ENCODE measurements at places on chromosomes 3 and 15.

GRCh38 chr3:101702726-101703125 is 16.2 kb upstream of the RPL24 start:
- DNase-seq = no peak

DNA sequence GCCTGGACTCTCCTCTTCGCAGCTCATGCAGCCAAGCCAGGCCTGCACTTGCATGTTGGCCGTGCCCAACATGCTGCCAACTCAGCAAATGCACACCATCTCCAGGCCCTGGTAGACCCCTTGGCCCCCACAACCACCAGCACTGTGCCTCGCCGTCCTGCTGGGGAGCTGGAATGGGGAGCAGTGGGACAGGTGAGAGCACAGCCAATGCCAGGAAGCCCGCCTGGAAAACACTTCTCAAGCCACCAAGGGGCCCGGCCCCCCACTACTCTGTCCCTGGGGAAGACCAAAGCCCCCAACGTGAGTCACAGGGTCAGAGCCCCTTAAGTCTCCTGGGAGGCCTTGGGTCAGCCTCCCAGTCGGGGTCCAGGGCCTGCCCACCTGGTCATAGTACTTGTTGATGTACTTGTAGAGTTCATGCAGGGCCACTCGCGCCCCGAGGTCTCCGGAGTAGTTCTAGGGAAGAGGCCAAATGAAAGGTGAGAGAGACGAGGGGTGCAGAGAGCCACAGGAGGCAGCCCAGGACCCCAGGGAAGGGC is 24.5 kb downstream of the PLXNB1 start:
- no peak for DNase-seq

GRCh38 chr3:108603691-108604090 is 14.2 kb downstream of the DZIP3 start:
- DNase-seq = no peak

DNA sequence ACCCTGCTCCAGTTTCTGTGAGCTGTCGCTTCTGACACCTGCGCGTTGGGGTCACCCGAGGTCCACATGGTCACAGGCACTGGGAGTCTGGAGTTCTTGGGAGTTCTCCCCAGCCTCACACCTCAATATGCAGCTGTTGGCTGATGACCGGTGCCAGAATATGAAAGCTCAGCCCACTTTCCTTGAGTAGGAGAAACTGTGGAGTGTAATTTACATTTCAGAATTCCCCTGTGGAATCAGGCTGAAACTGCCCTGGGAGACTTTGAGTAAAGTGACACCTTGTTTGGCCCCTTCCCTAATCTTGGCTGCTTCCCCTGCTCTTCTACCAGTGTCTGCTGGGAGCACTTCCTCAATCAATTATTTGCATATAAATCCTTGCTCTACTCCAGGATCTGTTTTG is 255.9 kb downstream of the NFKBIZ start:
- no peak for DNase-seq

DNA sequence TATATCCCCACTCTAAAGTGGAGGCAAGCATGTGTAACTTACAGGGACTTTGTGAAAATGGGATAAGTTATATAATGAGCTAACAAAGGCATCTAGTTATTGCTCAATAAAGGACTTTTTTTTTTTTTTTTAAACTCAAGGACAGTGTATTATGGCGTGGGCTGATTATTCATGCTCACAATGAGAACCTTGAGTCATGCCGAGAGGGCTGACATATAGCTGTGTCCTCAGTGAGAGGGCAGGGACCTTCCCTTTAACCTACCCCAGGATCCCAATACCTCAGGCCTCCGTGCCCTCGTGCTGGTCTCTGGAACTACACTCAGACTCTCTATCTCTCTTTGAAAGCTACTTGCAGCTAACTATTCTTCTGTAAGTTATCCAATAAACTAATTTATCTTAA is 319.9 kb upstream of the ICE2 start:
- DNase-seq = no peak

- no peak for DNase-seq
These were observed 617 bp upstream of the HPS3 start for GRCh38 chr3:149128821-149129220.

DNA sequence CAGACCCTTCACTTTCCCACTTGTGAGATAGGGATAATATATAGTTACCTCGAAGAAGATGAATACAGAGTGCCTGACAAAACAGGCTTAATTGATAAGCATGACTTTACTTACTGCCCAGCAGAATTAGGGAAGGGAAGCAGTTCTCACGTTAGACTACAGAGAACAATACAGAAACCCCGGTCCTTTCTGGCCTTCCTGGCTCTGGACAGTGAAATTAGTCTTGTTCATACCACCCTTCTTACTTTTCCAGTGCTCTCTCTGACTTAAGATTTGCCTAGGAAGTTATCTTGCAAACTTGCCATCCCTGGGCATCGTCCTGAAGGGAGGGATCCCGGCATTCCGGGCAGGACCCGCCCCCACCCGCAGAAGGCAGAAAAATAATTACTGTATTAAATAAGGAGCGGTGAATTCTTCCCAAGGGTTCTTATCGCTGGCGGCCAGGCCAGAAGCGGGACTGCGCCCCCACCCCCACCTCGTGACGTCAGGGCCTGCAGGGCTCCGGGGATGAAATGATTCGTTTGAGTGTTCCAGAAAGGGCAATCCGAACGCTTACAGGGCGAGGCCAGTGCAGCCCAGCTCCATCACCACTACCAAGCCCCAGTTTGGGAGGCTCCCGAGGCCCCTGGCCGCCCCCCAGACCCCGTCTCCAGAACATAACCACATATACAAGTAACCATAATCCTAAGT is 8.4 kb downstream of the SOX2 start:
- DNase-seq = no peak

GRCh38 chr15:49675041-49675440 is 54.2 kb downstream of the DTWD1 start:
- no peak for DNase-seq

- no peak for DNase-seq
These were observed 20.6 kb downstream of the NPAP1 start for GRCh38 chr15:24696201-24696600.

DNA sequence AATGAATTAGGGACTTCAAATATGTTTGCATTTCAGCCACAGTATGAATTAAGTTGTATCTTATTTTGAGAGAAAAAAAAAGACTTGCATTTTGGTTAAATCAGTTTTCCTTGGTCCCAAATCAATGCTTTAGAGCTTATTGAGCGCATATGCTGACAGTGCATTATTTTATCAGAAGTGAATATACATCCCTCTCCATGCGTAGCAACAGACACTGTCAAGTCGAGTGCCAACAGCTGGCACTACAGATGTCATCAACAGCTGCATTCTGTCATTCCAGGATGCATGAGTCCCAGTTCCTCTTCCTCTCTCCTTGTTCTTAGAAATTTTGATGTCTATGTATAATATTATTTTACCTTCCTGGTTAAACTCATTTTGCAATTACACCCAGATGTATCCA is 156.1 kb upstream of the FOXB1 start:
- no peak for DNase-seq

- DNase-seq = no peak
These were observed 10.3 kb upstream of the LRRC34 start for GRCh38 chr3:169822983-169823382.

- no peak for DNase-seq
These were observed 61.8 kb upstream of the RBP1 start for GRCh38 chr3:139601191-139601961.

DNA sequence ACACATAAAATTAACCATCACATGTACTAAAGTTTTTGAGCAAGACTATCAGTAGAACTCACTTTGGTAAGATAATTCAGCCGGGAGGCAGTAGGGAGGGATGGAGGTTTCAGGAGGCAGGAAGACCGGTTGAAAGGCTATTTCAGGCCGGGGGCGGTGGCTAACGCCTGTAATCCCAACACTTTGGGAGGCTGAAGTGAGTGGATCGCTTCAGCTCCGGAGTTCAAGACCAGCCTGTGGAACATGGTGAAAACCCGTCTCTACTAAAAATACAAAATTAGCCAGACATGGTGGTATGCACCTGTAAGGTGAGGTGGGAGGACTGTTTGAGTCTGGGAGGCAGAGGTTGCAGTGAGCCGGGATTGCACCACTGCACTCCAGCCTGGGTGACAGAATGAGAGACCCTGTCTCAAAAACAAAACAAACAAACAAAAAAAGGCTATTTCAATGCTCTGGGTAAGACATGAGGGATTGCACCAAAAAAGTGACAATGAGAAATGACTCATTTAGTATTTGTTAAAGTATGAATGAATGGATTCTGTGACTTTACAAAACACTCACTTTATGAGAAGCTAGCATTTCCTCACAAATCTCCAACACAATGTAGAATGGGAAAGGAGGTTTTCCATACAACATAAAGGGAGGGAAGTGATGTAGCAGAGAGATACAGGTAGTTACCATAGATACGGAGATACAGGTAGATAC is 43.9 kb downstream of the SH3BP5 start:
- DNase-seq = no peak

- DNase-seq = no peak
These were observed 51.0 kb downstream of the EOMES start for GRCh38 chr3:27671101-27671500.

- DNase-seq = no peak
These were observed 45.5 kb downstream of the COL8A1 start for GRCh38 chr3:99683876-99684275.

DNA sequence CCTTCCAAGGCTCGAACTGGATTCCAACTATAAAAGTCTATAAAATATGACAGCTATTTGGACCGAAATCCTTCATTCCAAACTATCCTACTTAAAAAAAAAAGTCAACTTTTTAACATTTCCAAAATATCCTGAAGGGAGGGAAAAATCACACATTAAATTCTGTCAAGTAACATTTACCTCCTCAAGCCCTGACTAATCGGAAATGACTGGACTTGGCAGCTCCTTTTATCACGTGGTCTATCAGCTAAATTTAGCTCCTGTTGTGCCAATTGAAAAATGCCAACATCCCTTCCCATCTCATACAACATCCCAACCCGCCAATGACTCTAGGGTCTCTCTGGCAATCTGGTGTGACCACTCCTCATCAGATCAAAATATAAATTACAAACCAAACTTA is 297.9 kb downstream of the FHIT start:
- DNase-seq = no peak

GRCh38 chr3:64898941-64899340 is 211.1 kb upstream of the ADAMTS9 start:
- no peak for DNase-seq

GRCh38 chr3:52385157-52385556 is 59.7 kb downstream of the SEMA3G start:
- DNase-seq = no peak

GRCh38 chr3:69283913-69284611 is 101.8 kb downstream of the FRMD4B start:
- DNase-seq = no peak

DNA sequence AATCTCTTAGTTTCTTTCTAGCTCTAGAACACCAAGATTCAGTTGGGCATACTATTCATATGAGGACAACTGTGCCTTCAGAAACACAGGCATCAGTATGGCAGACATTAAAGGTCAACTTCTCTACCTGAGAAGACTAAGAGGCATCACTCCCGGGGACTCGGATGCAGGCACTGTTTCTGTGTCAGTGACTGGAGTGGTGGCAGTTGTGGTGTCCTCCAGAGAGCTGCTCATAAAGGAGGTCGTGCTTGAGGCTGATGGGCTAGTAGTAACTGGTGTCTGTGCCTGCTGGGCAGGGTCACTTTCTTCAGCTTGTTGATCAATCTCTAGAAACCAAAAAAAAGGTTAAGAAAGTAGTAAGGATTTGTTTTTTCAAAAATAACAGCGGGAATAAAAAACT is 75.2 kb downstream of the FBXL22 start:
- no peak for DNase-seq

- DNase-seq = no peak
These were observed 27.2 kb downstream of the PRKCD start for GRCh38 chr3:53188136-53188685.

DNA sequence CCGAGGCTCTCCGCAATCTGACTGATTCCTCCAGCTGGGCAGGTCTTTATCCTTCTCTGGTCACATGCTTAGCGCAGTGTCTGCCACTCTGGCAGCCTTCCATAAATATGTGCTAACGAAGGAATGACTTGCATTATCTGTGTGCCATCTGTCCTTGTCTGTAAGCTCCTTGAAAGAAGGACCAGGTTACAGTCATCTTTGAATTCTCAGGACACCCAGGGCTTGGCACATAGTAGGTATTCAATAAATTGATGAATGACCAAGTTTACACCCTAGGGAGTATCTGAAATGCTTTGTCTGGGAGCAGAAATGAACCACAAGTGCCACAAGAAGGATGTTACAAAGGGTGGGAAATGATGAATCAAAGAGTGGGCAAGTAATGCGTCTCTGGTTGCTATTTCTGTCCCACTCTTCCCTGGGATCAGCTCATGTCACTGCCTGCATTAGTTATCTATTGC is 16.5 kb upstream of the FAM3D start:
- no peak for DNase-seq

DNA sequence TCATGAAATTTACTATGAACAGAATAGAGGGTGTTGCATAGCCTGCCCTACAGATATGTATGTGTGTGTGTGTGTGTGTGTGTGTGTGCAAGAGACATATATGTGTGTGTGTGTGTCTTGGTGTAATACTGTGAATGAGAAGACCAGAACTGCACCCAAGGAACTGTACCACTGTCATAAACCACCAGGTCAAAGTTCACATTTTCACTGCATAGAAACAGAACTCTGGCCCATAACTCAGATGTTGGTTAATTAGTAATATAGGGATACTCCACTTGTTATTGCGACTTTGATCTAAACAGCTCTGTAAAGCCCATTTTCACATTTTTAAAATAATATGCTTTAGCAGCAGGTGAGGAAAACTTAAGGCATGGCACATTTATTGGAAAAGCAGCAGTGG is 111.8 kb downstream of the IGF2BP2 start:
- DNase-seq = no peak

DNA sequence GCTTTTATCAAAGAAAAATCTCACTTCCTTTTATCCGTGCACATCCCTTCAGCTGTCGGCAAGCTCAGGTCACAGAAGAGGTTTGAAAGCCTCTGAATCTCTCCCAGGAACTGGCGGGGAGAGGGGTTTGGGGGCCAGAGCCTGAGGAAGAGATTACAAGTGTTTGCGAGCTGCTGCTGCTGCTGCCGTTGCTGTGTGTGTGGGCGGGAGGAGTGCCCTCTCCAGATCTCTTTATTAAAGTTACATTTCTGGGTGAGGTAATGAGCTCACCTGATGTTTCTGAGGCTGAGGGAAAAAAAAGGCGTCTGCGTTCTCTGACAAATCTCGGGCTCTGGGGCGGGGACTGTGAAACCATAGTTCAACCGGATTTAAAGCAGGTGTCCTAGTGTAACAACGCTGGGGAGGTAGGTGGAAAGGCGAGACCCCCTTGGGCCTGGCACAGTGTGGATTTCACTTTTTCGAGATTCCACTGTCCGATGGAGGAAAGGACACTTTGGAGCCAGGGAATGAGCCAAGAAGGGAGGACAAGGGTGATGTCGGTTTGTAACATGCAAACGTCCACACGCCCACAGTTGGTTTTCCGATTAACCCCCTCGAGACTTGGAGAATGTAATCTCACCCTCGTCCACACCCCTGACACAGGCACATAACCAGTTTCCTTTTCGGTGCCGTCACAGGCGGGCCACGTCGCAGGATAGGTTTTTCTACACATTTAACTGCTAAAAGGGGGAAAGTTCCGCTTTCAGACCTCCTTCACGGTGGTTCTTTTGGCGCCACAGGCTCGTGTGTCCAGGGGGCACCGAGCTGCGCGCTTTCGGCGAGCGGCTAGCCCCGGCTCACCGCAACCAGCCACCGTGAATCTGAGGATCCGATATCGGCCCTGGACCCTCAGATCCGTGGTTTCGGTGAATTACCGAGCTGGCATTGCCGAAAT is 2.1 kb downstream of the ALCAM start:
- peak; percentile 24 for DNase-seq

Measured in activated naive CD8-positive, alpha-beta T cell treated with anti-CD3 and anti-CD28 coated beads, Interleukin-2, amount 50 U/mL, for 16 hours (primary cell).